Activated CD8-positive, alpha-beta memory T cell treated with anti-CD3 and anti-CD28 coated beads for 1 hour (primary cell): ENCODE measurements at places on chromosomes 12 and 14.

DNA sequence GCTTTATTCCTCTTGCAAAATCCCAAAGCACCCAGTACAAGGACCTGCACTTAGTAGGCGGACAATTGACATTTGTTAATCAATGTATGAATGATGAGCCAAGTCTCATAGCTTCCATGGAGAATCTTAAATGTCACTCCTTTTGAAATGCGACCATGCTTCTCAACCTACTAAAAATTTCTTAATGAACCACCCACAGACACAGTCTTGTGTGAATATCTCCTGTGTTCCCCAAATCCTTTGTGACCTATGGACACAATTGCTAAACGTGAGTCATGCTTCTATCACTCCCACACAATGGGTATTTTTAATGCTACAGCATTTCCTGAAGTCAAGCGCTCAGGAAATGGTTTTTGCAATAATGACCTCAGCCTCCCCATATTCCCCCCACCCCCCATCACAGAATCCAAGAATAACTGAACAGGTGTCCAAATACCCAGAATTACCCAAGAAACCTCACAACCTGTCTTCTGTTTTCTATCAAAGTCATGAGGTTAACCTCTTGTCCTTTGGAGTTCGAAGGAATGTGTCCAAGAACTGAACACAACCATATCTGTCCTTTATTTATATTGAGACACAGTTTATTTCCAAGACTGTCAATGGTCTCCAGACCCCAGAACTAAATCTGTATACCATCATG lies 163.6 kb upstream of the PLEKHG7 start:
- no peak for DNase-seq

DNA sequence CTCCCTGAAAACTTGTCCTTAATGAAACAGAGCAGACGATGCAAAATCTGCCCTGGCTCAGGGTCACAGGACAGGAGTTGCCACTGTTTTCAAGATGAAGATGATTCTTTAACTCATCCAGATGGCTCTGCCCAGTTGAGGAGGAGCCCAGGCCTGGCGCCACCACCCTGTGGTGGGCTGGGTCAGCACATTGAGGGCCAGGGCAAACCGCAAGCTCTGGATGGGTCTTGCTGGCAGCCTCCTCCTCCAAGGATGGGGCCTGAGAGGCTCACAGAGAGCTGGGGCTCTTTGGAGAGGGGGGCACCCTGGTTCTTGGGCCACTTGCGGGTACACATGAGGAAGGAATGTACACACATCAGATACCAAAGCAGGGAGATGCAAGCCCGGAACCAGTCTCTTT lies 158.2 kb downstream of the NUAK1 start:
- no peak for DNase-seq

- no peak for DNase-seq
Measured at GRCh38 chr14:49641697-49642129, 6.7 kb upstream of the DNAAF2 start.

GRCh38 chr12:25308756-25309155 lies 58.0 kb upstream of the KRAS start:
- DNase-seq = no peak

DNA sequence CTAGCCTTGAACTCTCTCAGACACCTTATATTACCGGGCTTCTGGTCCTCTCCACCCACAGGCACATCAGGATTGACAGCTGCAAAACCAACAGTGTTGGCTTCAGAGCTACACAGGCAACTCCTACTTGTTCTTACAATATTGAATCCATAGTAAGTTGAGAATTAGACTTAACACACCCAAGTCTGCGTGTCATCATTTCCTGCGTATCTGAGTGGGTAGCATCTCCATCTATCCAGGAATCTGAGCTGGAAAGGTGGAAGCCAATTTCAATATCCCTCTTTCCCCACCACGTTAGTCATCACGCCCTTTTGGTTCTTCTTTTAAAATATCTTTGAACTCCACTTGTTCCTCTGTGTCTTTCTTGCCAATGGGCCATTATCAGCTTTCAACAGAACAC lies 37.2 kb downstream of the NRXN3 start:
- DNase-seq = no peak

- no peak for DNase-seq
Measured at GRCh38 chr12:42504049-42504448, 85.5 kb downstream of the PRICKLE1 start.

DNA sequence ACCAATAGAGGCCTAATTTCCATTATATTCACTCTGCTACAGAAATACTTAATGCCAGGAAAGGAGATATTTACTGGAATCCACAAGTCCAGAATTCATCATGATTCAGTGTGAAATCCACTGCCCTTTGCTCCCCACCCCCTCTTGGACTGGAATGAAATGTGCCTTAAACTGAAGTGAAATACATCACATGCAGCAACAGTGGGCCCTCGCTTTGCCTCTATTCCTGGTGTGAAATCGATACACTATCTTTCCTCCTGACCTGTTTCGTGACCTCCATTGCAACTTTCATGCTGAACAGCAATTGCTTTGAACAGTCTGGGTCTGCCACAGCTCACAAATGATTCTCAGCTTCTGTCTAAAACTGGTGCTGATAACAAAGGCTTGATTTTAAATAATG lies 100.6 kb downstream of the NPAS3 start:
- DNase-seq = no peak

- DNase-seq = no peak
Measured at GRCh38 chr14:76376878-76377734, 1.2 kb downstream of the ESRRB start.

- no peak for DNase-seq
Measured at GRCh38 chr12:104575442-104576186, 118.9 kb downstream of the CHST11 start.

GRCh38 chr14:70601162-70601561 lies 707 bp upstream of the MED6 start:
- DNase-seq = no peak

DNA sequence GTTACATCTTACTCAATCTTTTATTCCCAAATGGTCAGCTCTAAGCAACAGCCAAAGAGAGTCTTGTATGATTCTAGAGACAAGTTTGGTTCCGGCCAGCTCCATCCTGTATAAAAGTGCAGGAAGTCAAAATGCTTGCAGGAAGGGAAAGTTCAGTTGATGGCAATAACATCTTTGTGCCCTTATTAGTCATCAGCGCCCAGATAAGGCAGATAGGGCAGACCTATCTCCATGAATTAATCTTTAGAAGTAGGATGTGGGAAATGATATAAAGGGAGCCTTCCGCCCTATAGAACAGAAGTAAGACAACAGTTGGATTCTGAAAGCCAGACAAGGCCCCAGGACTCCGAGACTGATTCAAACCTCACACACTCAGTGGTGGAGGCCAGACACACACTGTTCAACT lies 6.4 kb downstream of the GNS start:
- DNase-seq = no peak

DNA sequence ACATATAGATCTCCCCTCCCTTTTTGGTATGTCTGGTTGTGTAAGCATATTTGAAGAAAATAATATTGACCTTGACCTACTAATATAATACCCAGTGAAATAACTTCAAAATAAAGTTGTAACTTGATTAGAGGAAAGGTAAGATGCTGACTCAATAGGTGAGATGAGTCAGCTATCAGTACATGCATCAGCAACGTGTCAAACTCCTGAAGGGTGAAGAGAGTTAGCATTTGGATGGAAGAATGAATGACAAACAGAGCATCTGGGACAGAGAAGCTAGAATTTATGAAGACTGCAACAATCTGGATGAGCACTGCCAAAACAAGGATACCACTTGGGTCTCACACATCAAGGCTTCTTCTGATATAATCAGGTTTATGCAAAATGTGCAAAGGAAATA lies 74.9 kb downstream of the PPP2R5E start:
- no peak for DNase-seq

- DNase-seq = no peak
Measured at GRCh38 chr14:84671776-84672175, 858.2 kb upstream of the FLRT2 start.

GRCh38 chr12:67765776-67766766 lies 117.5 kb downstream of the DYRK2 start:
- DNase-seq = no peak

DNA sequence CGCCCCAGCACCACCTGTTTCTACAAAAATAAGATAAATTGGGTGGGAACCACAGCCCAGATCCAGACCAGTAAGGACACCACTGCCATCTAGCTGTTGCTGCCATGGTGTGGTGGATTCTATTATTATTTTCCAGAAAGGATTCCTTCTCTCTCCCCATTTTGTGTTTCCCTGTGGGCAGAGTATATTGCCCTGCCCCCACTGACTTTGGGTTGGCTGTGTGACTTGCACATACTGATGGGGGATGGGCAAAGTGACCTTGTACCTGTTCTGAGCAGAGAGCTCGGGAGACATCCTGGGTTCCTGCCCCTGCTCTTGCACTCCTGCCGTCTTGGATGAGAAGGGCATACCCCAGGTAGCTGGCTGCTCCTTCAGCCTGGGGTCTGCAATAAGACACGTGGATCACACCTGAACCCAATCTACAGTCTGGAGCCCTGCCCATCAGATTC lies 24.3 kb downstream of the MOAP1 start:
- DNase-seq = no peak

DNA sequence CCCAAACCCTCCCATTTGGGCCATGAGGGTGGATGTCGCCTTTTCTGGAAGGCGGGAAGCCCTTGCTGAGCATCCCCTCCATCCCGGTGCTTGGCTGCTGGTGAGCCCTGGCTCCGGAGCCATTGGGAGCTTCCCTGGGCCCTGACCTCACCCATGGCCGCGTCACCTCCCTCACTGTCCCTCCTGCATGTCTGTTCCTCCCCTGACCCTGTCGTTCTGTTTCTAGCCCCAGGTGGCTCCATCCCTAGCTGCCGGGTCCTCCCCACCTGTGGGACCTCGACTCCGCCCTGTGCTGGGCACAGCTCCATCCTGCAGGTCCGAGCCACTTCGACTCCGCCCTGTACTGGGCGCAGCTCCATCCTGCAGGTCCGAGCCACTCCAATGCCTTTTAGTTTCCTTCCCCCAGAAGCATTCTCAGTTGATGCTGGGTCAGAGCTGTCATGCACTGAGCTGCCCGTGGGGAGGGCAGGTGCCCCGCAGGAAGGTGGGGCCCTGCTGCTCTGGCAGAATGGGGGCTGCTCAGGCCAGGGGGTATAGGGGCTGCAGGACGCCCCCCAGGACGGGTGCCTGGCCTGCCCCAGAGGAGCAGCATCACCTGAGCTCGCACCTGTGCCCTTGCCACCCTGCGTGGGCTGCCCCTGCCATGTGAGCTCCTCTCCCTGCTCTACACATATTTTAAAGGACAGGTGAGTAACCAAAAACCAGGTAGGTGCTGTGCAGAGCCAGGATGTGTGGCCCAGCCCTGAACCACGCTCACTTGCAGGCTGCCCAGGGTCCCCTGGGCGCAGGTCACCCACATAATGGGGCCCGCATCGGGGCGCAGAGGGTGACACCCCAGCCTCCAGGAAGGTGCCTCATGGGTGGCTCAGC lies 19.0 kb downstream of the NOC4L start:
- DNase-seq = no peak

DNA sequence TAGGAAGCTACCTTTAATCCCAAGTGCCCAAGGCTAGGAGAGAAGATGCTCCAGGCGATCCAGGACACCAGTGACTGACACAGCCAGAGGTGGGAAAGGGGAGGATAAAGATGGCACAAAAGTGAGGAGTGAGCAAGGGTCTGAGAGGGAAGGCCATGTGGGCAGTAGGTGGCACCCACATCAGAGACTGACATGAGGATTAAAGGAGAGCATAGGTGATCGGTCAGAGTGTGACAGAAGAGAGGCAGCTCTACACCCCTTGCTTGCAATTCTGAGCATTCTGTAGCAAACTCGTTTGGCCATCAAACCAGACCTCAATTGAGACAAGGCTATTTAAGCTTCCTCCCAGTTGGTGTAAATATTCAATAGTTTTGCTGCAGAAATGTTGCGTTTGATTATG lies 724 bp upstream of the CD27 start:
- no peak for DNase-seq

- no peak for DNase-seq
Measured at GRCh38 chr12:120115066-120115465, 1.5 kb downstream of the RAB35 start.

DNA sequence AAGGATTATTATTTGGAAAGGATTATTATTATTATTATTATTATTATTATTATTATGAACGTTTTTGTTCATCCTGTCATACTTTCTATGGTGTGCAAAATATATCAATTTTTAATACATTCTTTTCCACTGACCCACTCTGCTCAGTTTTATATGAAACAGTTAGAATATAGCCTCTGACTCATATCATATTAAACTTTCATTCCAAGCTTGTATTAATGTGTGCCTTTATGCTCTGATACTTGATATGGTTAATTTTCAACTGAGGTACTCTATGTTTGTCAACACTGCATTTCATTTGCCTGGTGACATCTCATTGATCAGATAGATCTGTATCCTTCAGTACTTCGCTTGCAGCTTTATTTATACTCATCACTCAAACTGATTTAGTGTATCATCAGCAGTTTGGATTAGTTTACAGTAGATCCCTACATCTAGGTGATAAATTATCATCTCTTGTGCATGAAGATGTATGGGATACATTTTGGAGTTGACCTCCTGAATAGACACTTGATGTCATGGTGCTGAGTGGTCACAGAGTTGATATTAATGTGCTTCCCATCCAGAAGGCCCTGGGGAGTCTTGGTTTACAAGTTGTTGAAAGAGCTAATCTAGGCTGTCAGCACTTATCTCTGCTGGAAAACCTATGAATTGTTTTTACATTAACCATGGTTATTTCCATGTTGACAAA lies 271.8 kb downstream of the TRHDE start:
- no peak for DNase-seq

DNA sequence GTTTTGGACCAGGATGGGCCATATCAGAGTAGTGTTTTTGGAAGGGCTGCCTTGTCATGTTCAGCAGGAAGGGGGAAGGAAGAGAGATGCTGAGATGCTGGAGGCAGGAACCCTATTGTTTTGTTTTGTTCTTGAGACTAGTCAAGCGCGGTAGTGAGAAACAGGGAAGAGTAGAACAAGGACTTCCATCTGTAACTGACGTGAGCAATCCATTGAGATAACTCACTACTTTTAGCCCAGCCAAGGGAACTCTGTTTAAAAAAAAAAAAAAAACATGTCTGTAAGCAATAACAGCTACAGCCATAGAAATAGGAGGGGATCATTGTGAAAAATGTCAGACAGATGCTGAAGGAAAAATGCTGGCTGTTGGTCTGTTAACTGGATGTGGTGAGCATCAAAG lies 34.0 kb downstream of the CD9 start:
- DNase-seq = no peak

GRCh38 chr12:10098791-10099190 lies at the start of gene CLEC1A:
TSS of gene CLEC1A (minus strand) at chr12:10098985. CDS start at chr12:10098922, 63 bp downstream.
- DNase-seq = no peak
